Stimulated activated CD8-positive, alpha-beta memory T cell treated with anti-CD3 and anti-CD28 coated beads, Interleukin-2, amount 100 ng/mL, for 1 hour (primary cell): ENCODE measurements at places on chromosomes 3 and 15.

- DNase-seq = no peak
Measured at GRCh38 chr3:123386477-123387040, 62.3 kb downstream of the ADCY5 start.

DNA sequence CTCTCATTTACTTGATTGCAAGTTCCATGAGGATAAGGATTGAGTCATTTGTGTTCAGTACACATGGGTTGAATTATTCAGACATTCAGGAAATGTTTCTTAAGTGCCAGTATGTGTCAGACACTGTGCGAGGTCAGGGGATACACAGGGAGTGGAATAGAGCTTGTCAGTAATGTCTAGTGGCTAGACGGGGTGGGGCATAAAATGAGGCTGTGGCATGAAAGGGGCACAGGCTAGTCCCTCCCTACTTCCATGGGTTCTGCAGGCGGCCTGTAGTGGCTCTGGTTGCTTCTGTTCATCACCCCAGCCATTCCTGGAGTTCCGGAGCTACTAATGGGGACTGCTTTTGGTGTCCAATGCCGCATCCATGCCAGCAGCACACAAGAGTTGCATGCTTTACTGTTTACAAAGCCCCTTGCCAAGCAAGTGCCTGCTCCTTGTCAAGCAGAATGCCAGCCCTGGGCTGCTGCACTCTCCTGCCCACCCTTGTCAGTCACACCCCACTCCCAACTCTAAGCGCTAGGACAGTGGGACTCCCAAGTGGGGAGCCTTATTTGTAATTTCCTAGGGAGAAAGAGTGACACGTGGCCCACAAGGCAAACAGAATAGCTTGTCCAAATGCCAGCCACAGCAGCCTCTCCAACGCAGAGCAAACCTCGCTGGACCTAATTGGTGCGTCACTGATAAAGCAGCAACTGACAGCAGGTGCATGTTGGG lies 70.8 kb downstream of the RAB11A start:
- no peak for DNase-seq

DNA sequence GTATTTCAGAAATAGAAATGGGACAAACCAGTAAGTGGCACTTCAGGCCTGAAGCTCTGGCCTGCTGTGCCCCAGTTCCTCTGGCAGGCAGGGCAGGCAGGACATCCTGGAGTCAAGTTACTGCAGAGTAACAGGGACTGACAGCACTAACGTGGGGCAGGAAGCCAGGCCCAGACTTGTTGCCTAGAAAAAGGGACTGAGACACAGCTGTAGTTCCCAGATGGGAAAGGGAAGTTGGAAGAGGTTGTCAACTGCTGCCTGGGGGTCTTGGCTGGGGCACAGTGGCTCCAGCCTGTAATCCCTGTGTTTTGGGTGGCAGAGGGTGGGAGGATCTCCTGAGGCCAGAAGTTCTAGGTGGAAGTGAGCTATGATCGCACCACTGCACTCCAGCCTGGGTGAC lies 171.9 kb downstream of the FMN1 start:
- no peak for DNase-seq

GRCh38 chr3:133836497-133837158 lies 31.0 kb downstream of the SRPRB start:
- no peak for DNase-seq

DNA sequence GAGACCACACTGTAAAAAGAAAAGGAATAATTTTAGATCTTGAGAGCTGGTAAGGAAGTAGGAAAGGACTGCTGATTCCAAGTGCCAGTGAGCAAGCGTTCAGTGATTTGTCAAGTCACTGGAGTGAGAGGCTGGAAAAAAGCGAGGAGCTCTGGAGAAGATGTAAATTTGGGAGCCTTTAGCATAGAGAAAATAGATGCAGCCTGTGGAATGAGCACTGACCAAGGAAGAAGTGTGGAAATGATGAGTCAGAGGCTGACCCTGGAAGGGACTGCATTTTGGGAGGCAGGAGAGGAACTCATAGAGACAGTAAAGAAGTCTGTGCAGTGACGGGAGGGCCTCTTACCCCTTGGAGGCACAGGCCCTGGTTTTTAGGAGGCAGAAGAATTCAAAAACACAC lies 17.1 kb upstream of the ABTB1 start:
- DNase-seq = no peak

DNA sequence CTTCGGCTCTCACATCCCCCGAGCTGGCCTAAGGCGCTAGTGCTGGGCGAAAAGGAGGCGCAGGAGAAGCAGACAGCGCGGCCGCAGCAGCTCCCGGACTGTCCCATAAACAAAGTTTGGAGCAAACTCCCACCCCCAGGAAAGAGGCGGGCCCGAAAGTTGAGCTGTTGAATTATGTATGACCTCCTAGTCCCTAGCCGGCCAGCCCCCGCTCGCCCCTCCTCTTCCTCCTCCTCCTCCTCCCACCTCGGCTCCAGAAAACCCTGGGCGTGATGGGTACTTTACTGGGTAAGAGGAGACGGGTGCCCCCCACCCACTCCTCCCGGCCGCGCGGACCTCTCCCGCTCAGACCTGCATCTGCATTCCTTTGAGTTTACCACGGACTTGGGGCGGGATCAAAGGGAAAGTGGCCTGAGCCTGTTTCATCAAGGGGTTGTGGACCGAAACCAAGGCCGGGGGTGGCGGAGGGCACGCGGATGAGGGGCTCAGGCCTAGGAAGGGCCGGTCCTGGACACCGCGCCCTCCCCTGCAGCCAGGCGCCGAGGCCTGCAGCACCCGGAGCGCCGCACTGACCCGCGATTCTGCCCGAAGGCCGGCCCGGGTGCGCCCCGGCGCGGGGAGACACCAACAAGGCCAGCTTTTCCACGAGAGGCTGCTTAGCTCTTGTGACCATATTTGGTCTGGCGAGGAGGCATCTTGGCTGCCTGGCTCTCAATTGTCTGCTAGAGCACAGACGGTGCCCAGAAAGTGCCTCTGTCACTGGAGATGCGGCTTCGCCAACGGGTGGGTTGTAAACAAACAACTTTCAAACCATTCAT lies at the start of gene WWTR1:
Gene WWTR1, minus strand, starts transcription at position 100 of the 818 bp plus-strand sequence. CDS start 719 bp downstream, outside the sequence.
- DNase-seq = no peak

GRCh38 chr15:79874242-79874641 lies 22.6 kb downstream of the MTHFS start:
- no peak for DNase-seq
